ENCODE measurements at places on chromosomes 1 and 21. TPM values are rescaled to one million over a fixed set of nuclear protein-coding genes. Genes with fewer than 3 reads are reported as not detected.

Gene SLC35F3
- polyA plus RNA-seq, result 6.2 TPM

Gene FCGR3B
- polyA plus RNA-seq, result not detected

Gene LIN9
- polyA plus RNA-seq, result 2.3 TPM

Gene PFKFB2
- polyA plus RNA-seq, result 6.5 TPM

Gene GJC2
- 0.28 TPM for polyA plus RNA-seq

Gene FAM72C
- polyA plus RNA-seq, result 1.3 TPM

Gene PCP4L1
- 7.5 TPM for polyA plus RNA-seq

Gene WDR4
- polyA plus RNA-seq, result not detected

Gene AIRE
- not detected for polyA plus RNA-seq

Gene IGSF21
- polyA plus RNA-seq, result 43.3 TPM

Gene C1orf210
- not detected for polyA plus RNA-seq

Gene BTG3
- polyA plus RNA-seq, result 4.4 TPM

Gene C8B
- polyA plus RNA-seq, result not detected

Gene CCT8
- polyA plus RNA-seq, result 285 TPM

Gene FNBP1L
- polyA plus RNA-seq, result 3.1 TPM

Gene OR14A16
- polyA plus RNA-seq, result not detected

Gene PGLYRP3
- not detected for polyA plus RNA-seq

Gene SMCP
- not detected for polyA plus RNA-seq

Gene SPRR3
- polyA plus RNA-seq, result not detected

Gene CENPS
- polyA plus RNA-seq, result 11.4 TPM

Gene CHIT1
- polyA plus RNA-seq, result not detected

Gene NBPF4
- polyA plus RNA-seq, result not detected

Gene TOR1AIP2
- 16.3 TPM for polyA plus RNA-seq

Gene FCRL5
- polyA plus RNA-seq, result not detected

Gene IL20
- polyA plus RNA-seq, result not detected

Gene SNX7
- 8.0 TPM for polyA plus RNA-seq

Gene MKNK1
- polyA plus RNA-seq, result 24.4 TPM

Gene WDR77
- 16.2 TPM for polyA plus RNA-seq

Gene CDA
- polyA plus RNA-seq, result 7.1 TPM
